ELR (cell line): ENCODE measurements at places on chromosomes 7 and 10.

GRCh38 chr7:102119213-102119651 is 167.4 kb upstream of the SH2B2 start:
- DNase-seq: no peak

DNA sequence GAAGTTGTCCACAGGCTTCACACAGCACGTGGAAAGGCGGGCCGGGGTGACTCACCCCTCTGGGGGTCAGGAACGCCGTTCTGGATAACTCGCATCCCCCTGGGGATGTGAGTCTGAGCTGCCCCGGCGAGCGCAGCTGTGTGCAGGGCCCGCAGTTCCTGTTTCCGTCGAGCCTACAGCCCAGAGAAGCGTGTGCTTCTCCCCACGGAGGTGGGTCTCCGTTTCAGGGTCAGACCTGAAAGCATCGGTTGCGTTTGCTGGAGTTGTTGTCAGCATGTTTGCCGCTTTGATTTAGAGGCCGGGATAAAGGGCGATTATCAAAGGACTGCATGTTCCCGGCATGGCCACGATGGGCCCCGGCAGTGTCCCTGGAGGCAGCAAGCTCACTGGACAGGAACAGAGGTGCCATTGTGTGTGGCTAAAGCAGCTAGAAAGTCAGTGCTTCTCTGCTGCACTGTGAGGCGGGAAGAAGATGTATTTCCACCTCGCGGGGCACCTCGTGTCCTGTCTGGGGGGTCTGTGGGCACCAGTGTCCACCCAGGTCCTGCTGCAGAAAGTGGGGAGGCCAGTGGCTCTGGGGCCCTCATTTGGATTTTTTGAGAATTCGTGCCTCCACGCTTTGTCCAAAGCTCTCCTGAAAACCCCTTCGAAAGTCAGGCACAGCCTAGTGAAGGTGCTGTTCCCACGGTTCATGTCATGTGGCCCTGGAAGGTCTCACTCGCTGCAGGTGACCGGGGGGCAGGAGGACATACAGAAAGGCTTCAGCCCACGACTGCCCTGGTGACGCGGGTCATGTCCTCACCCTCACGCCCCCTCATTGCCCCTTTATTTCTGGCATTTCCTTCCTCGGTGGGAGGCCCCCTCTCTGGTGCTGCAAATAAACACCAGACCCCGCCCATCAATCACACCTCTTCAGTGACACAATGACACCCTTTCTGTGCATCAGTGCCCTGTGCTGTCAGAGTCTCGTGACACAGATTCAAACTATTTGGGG is 27.4 kb upstream of the GDI2 start:
- DNase-seq: no peak

DNA sequence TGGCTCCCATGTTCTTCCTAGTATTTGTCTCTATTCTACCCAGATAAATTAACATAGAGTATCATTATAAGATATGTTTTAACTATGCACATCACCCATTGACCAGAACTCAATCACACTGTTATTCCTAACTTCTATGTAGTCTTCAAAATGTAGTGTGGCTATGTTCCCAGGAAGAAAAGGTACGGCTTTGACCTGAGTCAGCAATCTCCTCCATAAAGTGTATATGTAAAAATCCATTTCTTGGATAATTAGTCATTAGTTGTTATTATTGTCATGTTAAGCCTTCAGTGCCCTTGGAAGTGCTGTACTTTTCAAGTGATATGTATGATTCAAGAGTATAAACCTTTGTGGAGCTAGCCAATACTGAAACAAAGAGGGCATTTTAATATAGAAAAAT is 444.0 kb upstream of the ZWINT start:
- no peak for DNase-seq

DNA sequence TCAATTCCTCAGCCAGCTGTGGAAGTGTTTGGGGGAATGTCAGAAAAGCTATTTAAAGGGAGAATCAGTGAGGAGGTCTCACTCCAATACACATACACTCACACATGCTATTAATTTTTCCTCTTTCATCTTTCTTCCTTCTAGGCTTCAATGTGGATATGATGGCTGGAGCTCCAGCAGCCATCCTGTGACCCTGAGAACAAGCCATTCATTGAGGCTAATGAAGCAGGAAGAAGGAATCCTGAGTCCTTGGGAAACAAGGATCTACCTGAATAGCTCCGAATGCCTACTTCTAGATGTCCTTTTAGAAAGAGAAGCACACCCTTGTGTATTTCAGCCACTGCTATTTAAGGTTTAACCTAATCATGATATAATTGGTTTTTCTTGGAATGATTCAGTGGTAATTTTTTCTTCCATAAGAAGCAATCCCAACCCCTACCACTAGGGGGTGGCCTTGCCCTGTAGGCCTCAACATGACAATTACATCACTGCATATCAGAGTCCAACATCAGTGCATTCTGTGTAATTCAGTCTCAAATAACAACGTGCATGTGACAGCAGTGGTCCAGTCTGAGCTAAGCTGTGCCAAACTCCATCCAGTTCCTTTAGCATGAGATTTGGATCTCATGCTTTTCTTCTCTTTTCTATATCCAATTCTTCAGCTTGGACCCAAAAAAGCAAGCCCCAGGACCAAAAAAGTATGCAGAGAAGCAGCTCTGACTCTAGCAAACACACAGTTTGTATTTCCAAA is 85.3 kb upstream of the ANKRD1 start:
- DNase-seq: peak; percentile 68

DNA sequence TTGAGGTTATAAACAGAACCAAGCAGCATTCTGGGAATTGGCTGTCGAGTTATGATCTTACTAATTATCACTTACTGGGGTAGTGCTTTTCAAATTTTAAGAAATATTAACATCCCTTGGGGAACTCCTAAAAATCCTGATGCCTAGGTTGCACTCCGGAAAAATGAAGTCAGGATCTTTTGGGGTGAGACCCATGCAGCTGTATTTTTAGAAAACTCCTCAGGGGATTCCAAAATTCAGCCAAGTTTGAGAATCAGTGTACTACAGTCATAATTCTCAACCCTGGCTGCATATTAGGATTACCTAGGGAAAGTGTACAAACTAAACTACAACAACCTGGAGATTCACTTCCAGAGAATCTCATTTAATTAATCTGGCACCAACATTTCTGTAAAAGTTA is 17.2 kb upstream of the PPP1R9A start:
- no peak for DNase-seq

DNA sequence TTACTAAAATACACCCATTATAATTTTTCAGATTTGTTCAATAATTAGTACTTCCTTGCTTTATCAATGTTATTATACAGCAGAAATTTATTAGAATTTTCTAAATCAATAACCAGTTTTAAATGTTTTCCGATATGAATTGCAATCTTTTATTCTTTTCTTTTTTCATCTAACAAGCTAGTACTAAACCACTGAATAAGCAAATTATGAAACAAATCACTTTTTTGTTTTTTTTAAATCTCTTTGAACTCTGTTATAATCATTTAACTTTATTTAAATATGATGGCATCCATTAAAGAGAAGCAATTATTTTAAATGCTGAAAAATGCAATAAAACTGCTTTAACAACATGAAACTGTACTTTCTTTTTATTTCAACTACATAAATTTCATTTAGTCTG is 59.7 kb downstream of the HYCC1 start:
- DNase-seq: no peak

DNA sequence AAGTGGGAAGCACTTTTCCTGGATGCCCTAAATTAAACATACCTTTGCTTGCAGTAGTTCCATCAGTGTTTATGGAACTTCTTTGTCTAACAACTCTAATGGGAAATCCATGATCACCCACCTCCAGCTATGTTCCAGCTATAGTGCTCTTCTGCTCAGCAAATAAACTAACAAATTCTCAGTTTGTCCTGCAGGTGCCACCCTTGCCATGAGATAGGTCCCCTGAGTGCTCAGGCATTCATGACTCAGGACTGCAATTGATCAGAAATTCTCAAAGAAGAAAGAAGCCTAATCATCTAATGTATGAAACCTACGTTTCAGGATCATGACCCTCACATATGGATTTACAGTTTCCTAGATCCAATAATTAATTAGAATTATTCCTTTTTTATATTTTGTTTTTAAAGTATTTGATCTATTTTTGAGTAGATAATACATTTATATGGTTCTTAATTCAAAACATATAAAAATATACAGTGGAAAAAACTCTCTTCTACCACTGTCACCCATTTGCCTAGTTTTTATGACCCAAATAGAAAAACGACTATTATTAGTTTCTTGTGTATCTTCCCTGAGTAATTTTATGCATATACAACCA is 48.7 kb upstream of the DYNC1I1 start:
- DNase-seq: peak; percentile 59

DNA sequence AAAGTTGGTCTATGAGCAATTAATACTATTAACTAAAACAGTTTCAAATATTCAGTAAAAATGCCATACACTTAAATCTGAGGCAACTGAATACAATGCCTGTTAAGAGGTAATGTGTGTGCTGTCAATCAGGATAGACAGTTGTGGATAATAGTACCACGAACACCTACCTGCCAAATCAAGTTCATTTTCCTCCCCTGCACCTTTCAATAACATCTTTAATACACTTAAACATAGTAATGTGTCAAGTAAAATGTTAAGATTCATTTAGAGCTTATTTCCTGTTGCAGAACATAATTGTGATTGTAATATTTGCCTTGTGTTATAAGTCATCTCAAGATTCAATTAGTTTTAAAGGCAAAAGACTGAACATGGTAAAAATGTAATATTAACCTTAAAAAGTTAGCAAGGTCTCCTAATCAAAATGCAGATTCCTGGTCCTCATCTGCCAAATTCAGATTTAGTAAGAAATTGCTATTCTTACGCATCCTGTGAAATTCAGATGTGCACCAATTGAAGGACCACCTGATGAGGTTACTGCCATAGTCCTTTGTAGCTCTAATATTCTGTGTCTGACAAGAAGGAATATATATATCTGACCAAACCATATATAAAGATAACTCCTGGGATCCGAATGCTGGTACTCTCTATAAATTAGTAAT is 37.1 kb downstream of the COL1A2 start:
- DNase-seq: no peak

- no peak for DNase-seq
Observed at GRCh38 chr10:63300801-63301200, 165.0 kb downstream of the JMJD1C start.

DNA sequence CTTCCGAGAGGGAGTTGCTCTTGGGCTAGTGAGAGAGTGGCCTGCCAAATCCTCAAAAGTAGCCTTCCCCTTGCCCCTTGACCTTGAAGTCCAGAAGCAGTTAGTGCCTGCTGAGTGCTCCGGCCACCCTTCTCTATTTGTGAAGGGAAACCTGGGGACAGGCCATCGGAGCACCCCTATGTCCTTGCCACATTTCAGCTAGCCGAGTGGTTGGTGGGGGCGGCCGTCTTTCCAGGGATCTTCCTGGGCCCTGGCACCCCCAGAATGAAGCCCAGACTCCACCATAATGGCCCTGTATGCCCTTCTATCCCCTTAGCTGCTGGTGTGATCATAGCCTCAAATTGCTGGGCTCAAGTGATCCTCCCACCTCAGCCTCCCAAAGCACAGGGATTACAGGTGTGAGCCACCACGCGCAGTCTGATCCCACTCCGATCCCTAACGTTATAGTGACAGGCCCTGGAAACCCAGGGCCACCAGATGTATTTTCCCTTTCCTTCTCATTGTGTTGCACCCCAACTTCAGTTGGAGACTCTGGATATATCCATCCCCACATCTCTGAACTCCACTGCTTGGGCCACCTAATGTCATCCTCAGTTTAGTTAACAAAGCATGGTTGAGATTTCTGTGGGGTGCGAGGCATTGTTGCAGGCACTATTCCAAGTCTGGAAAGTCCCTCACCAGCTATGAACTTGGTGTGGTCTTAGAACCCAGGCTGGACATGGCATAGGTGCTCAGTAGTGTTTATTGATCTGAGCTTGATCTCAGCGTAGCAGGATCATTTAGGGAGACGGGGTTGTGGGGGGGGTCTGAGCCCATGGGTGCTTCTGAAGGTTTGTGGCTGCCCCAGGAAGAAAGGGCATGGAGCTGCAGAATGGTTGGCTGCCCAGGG is 1.6 kb downstream of the TSPAN14 start:
- peak; percentile 22 for DNase-seq

DNA sequence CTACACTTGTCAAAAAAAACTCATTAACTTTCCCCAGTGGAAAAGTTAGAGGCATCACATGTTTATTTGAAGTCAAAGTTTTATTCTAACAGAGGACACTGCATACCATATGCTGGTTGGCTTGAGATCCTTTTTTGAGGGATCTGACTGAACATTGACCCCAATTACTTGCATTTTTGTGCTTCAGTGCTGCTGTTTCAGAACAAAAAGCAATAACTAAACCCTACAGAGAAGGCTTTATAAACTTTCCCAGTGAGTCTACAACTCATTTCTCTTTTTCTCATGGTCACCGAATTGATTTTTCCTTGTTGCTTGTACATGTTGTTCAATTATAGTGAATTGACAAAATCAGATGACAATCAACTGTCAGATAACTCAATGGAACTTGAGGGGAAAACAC is 69.3 kb upstream of the PHYHIPL start:
- DNase-seq: no peak

- no peak for DNase-seq
Observed at GRCh38 chr10:66457629-66458028, 468.2 kb upstream of the LRRTM3 start.

GRCh38 chr10:72887043-72887442 is 6.5 kb upstream of the OIT3 start:
- peak; percentile 25 for DNase-seq

DNA sequence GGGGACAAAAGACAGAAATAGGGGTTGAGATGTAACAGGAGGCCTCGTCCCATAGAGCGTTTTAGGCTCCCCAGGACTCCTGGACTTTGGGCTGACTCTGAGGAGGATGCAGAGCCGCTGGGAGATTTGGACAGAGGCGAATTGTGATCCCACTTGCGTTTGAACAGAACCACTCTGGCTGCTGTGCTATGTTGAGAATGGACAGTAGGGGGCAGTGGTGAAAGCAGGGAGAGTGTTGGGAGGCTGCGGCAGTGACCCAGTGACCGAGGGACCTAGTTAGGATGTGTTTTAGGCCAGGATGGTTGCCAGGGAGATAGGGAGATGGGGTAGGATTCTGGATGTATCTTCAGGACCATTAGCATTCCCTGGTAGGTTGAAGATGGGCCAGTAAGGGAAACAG is 271.6 kb downstream of the CCDC3 start:
- no peak for DNase-seq

GRCh38 chr10:113908236-113908635 is 53.8 kb downstream of the NHLRC2 start:
- DNase-seq: no peak

GRCh38 chr10:124741922-124742412 is 2.2 kb downstream of the FAM53B start:
- no peak for DNase-seq

DNA sequence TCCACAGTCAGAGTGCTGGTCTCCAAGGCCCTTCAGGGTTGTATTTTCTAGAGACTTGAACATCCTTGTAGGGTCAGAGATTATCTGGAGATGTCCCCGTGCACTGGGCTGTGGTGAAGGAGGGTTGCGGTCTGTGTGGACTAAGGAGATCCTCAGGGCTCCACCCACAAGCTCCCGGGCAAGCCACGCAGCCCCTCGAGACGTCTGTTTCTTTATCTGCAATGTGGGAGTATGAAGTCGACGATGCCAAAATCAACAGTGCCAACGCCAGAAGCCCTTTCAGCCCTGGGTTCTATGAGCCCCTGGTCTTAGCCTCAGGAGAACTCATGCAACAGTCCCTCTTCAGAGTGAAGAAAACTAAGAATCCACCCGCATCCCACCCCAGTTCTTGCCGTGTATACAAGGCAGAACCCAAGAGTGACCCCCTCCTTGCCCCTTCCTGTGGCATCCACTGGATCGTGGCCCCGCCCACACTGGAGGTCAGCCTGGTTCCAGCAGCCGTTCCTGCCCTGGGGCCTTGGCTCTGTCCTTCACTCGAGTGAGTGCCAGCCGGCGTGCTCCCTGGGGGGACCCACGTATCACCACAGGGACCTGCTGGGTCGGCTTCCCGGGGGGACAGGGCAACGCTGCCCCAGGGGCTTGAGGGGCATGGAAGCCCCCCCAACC is 6.0 kb upstream of the SHH start:
- DNase-seq: no peak
